ENCODE measurements at places on chromosomes 6 and 20.

DNA sequence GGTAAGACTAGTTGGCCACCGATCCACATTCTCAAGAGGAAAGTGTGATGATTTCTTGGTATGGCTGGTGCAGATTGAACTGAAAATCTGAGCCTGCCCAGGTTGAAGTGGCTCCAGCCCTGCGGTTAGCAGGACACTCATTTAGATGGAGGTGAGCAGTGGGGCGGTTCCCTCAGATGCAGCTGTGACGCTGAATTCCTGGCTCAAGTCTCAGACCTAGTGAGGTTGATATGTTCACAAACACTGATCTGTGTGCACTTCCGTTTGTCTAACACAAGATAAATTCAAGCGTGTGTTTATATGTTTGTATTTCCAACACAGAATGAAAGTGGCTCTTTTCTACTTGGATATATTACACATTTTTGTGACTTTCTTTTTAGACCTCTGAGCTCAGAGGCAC lies 83.4 kb upstream of the FRMD1 start:
- DNase-seq, result no peak

GRCh38 chr6:1477432-1478090 lies 88.2 kb downstream of the FOXF2 start:
- DNase-seq, result peak; percentile 29

DNA sequence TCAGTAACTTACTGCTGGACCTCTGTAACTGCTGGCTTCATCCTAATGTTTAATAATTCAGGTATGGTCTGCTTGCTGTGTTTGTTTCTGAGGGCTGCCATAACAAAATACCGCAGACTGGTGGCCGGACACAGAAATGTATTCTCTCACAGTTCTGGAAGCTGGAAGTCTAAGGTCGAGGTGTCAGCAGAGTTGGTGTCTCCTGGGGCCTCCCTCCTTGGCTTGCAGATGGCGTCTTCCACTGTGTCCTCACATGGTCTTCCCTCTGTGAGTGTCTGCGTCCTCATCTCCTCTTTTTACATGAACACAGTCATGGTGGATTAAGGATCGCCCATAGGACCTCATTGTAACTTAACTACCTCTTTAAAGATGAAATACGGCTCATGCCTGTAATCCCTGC lies 389.7 kb upstream of the JARID2 start:
- DNase-seq, result no peak

- DNase-seq, result no peak
These were observed 77.4 kb upstream of the TMEM170B start for GRCh38 chr6:11460001-11460668.

DNA sequence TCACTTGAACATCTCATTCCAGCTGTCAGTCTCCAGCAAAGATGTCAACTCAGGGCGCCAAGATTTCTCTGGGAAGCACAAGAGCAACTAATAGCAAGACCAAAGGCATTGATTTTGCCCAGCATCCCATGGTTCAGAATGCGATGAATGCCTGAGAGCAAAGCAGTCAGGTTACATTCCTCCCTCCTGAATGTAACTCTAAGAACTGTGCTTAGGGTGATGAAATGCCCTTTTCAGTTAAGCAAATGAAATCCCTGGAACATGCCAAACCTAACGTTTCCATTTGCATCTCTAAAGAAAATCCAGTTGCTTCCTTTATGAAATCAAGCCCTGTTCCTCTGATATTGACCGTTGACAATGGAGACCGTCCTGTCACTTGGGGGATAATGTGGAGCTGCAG lies 224.0 kb upstream of the PLN start:
- DNase-seq, result no peak

DNA sequence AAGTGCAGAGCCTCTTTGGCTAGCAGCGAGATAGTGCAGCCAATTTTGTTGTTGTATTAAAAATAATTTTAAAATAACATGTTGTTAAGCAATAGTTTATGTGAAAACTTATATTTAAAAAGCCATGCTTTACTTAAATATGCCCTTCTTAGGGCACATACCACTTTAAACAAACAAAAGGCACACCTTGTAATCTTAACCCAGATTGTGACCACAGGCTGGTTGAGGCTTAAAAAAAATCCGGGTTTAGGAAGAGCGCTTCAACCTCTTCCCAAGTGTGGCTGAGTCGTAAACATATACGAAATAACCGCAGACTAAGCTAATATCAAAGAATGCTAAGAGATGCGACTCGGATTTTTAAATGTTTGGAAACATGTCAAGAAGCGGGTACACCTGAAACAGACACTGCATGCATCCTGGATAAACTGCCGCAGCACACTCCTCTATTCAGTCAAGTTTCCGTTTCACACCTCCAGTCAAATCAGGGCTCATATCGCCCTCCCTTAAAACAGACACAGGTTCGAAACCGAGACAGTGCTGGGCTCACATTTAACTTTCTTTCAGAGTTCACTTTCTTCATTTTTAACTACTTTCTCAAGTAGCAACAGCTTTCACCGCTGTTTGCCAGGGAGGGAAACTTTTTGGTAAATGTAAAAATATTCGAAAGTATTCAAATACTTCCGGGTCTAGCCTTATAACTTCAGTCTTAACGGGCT lies 1.5 kb downstream of the DEK start:
- no peak for DNase-seq

Measured in hepatocyte (in vitro differentiated cells).